ENCODE measurements at places on chromosomes 5 and 9. TPM values are rescaled to one million over a fixed set of nuclear protein-coding genes. Genes with fewer than 3 reads are reported as not detected.

DNA sequence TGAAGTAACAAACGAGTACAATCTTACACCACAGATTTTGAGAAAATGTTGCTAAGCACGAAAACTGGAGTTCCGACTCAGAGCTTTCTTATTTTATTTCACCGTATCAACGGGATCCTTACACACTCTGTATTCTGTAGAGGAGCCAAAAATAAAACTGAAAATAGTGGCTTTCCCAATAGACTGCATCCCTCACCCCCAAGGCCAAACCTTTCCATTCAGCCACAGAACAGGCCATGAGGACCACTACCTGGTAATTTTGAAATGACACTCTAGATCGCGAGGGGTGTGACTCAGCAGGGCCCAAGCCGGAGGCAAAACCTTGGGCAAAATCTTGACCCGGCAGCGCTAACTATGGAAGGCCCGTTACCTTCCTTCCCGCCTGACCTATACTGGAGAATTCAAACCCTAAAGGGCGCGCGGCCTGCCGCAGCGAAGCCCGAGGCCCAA lies 432 bp downstream of the HSPA9 start:
- H3K4me1 ChIP-seq = peaks cover 14% of the 10 kb centered on the region
- no peak for DNase-seq
- H3K36me3 ChIP-seq = peaks cover 14% of the 10 kb centered on the region
- peak overlapping the region; percentile 100 for H3K27ac ChIP-seq
- no peaks in the 10 kb centered on the region for H3K27me3 ChIP-seq

DNA sequence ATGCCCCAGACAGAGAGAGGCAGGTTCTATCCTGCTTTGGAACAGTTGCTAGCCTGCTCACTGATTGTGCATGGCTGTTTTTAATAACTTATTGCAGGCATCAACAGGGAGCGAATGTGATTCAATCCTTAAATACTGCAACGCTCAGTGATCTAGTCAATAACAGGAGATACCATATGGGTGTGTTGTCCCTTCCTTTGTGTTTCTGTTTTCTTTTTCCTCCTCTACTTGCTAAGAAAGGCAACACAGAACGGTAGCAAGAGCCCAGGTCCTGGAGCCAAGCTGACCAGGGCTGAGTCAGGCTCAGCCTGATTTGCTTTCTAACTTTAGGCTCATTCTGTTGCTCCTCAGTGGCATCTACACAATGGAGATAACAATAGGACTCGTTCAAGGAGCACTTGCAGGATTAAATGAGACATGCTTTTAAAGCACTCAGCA lies 98.6 kb upstream of the EQTN start:
- no peak overlapping the region for H3K4me3 ChIP-seq
- peaks cover 2% of the 10 kb centered on the region for H3K36me3 ChIP-seq
- peaks cover 28% of the 10 kb centered on the region for H3K4me1 ChIP-seq
- no peaks in the 10 kb centered on the region for H3K27me3 ChIP-seq
- DNase-seq = no peak

DNA sequence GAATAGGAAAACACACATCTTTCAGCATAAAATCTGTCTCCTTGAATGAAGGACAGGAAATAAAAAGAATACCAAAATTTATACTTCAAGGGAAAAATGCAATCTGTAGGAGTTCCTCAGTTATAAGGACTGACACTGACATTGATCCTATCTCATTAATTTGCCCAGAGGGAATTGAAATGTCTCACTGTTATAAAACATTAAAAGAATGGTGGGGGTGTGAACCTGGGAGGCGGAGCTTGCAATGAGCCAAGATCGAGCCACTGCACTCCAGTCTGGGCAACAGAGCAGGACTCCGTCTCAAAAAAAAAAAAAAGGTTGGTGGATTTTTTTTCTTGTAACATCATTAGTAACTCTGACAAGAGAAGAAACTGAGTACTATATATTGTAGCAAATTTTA lies 60.8 kb downstream of the TTLL11 start:
- no peaks in the 10 kb centered on the region for H3K27me3 ChIP-seq
- no peak overlapping the region for H3K4me3 ChIP-seq
- no peaks in the 10 kb centered on the region for H3K4me1 ChIP-seq
- H3K27ac ChIP-seq = no peak overlapping the region

- DNase-seq = no peak
- no peaks in the 10 kb centered on the region for H3K27me3 ChIP-seq
- no peak overlapping the region for H3K4me3 ChIP-seq
- peaks cover 2% of the 10 kb centered on the region for H3K36me3 ChIP-seq
- no peak overlapping the region for H3K27ac ChIP-seq
Measured at GRCh38 chr9:8037745-8038144, 238.2 kb upstream of the DMAC1 start.

The GMCL2 gene
- total RNA-seq = not detected

The LRRC19 gene
- not detected for total RNA-seq

The FCHO2 gene
- 23.6 TPM for total RNA-seq

DNA sequence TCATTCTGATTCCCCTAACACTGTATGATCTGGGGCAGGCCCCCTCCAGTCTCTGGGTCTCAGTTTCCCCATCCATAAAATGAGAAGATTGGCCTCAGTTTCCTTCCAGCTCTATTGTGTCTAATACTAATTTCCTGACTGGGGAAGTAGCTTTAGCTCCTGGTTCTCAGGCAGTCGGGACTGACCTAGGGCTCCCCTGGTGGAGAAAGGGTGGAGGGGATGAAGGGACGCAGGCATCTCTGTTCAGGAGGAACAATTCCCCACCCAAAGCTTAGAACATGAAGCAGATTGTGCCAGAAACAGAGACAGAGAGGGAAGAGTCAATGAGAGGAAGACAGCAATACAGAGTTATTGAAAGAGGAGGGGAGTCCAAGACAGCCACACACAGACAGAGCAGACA lies 14.2 kb upstream of the PTGS1 start:
- no peak overlapping the region for H3K27ac ChIP-seq
- H3K27me3 ChIP-seq = peaks cover 37% of the 10 kb centered on the region
- DNase-seq = no peak
- H3K36me3 ChIP-seq = peaks cover 2% of the 10 kb centered on the region
- no peaks in the 10 kb centered on the region for H3K4me1 ChIP-seq
- no peak overlapping the region for H3K4me3 ChIP-seq

DNA sequence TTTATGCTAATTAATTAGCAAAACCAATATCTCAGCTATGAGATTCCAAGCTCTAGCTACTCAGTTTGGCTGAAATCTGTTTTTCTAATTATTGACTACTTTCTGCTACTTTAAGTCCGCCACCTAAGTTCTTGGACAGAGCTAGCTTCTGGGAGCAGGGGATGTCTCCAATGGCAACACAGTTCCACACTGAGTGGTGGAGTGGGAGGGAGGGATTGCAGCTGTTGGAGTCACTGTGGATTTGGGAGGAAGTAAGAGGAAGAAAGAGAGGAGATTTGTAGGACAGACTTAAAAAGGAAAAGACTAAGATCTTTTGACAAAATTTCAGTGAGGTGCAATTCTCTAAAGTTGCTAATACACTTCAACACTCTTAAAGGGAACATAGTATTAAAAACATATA lies 450.8 kb downstream of the NFIB start:
- H3K27me3 ChIP-seq = no peaks in the 10 kb centered on the region
- no peaks in the 10 kb centered on the region for H3K36me3 ChIP-seq
- no peak overlapping the region for H3K4me3 ChIP-seq
- peaks cover 1% of the 10 kb centered on the region for H3K4me1 ChIP-seq
- DNase-seq = no peak
- no peak overlapping the region for H3K27ac ChIP-seq

GRCh38 chr5:138648841-138649240 lies 73.6 kb upstream of the HSPA9 start:
- no peak overlapping the region for H3K4me3 ChIP-seq
- peaks cover 2% of the 10 kb centered on the region for H3K4me1 ChIP-seq
- peaks cover 16% of the 10 kb centered on the region for H3K27me3 ChIP-seq

DNA sequence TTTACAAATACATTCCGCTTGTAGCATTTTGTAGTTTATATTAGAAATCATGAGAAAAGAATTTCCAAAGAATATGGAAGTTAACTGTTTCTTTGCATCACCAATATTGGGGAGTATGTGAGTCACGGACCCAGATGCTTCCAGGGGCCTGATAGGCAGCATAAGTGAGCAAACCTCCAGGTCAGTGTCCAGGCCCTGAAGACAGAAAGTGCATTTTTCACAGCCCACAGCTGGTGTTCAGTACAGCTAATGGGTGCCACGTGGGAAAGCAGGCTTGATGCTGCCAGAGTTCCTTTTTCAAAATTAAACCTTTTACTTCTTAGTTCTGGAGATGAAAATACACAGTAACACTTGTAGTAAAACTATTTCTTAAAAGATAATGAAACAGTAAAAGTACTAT lies 454.4 kb upstream of the ACTBL2 start:
- no peaks in the 10 kb centered on the region for H3K36me3 ChIP-seq
- no peaks in the 10 kb centered on the region for H3K27me3 ChIP-seq
- peaks cover 5% of the 10 kb centered on the region for H3K4me1 ChIP-seq
- H3K4me3 ChIP-seq = no peak overlapping the region
- DNase-seq = no peak
- H3K27ac ChIP-seq = no peak overlapping the region

The F2RL1 gene
- 6.5 TPM for total RNA-seq

DNA sequence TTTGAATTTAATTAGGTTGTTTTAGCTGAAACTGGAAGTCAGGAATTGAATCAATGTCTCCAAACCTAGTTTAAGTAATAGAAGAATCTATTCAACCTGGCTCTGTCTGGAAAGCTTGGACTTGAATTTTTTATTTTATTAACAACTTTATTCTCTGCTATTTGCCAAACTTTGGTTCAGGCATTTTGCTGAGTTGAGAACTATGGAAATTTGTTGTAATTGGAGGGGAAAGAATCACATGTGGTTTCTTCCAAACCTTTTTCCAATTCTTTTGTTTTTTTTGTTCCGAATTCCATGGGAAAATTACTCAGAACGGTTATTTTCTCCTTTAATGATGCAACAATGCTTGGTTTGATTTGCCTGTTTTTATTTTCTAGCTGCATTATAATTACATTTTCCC lies 98.2 kb upstream of the RPS23 start:
- no peak for DNase-seq
- no peak overlapping the region for H3K27ac ChIP-seq
- peaks cover 10% of the 10 kb centered on the region for H3K36me3 ChIP-seq
- no peak overlapping the region for H3K4me3 ChIP-seq

The TYRP1 gene
- total RNA-seq = not detected

The HTR4 gene
- total RNA-seq = not detected

DNA sequence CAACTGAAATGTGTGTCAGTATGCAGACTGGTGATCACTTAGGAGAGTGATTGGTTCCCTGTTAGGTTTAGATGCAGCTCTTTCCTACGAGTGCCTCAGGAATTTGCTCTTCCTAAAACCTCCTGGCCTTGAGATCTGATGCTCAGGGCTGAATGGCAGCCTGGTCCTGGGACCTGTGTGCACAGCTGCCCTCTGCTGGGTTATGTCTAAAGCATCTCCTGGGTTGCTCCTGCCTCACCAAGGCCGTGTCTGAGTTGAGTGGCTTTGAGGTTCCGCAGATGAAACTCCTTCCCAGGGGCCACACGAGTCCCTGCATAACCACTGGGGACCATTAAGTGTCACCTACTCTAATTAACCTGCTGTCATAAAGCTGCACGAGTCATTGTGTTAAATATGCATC lies 59.5 kb downstream of the MVB12B start:
- no peak overlapping the region for H3K4me3 ChIP-seq
- no peak for DNase-seq
- H3K4me1 ChIP-seq = peaks cover under 1% of the 10 kb centered on the region
- no peak overlapping the region for H3K27ac ChIP-seq
- H3K27me3 ChIP-seq = no peaks in the 10 kb centered on the region

DNA sequence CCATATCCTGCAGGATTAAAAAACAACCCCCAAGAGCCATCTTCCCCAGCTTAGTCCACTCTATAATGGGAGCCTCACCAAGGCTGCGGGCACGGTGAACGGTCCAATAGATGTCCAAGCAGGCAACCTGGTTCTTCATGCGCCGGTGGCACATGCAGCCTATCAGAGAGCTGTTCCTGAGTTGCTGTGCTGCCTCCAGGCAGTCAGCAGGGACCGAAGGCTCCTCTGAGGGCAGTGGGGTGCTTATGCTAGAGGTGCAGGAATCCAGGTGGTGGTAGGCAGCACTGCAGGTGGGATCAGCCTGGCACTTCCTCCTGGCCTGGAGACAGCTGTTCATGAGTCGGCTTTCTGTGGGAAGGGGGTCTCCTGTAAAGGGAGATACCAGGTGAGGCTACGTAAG lies 10.2 kb downstream of the GFRA3 start:
- peaks cover 1% of the 10 kb centered on the region for H3K36me3 ChIP-seq
- H3K4me1 ChIP-seq = no peaks in the 10 kb centered on the region
- no peak for DNase-seq
- peaks cover 7% of the 10 kb centered on the region for H3K27me3 ChIP-seq

The ACER2 gene
- 7.5 TPM for total RNA-seq

The PCDHGA5 gene
- 0.71 TPM for total RNA-seq

- H3K4me3 ChIP-seq = peak overlapping the region; percentile 92
- H3K27ac ChIP-seq = peak overlapping the region; percentile 93
- no peak for DNase-seq
Measured at GRCh38 chr9:128787659-128788058, 606 bp downstream of the TBC1D13 start.

- no peak overlapping the region for H3K4me3 ChIP-seq
- H3K4me1 ChIP-seq = no peaks in the 10 kb centered on the region
- no peak overlapping the region for H3K27ac ChIP-seq
- no peaks in the 10 kb centered on the region for H3K36me3 ChIP-seq
Measured at GRCh38 chr9:110753731-110754231, 85.2 kb downstream of the MUSK start.

GRCh38 chr9:33143241-33143661 lies 23.9 kb downstream of the B4GALT1 start:
- no peak overlapping the region for H3K27ac ChIP-seq
- H3K4me3 ChIP-seq = no peak overlapping the region
- H3K27me3 ChIP-seq = no peaks in the 10 kb centered on the region
- H3K4me1 ChIP-seq = peaks cover 21% of the 10 kb centered on the region
- H3K36me3 ChIP-seq = no peaks in the 10 kb centered on the region

DNA sequence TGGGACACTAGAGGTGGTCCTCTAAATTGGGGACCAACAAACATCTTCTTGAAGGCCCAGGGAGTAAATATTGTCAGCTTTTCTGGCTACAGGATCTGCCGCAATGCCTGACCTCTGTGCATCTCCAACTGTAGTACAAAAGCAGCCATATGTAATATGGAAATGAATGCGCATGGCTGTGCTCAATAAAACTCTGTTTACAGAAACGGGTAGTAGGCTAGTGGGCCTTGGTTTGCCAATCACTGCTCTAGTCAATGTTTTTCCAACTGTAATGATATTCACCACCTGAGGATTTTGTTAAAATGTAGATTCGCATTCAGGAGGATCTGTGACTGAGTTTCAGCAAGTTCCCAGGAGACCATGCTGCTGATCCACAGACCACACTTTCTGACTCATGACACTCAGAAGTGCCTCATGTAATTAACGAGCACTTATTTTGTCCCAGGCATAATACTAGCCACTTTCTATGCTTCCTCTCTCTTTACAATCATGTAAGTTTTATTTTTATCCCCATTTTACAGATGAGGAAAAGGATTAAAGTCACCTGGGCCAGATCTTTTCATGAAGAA lies 96.9 kb downstream of the MED27 start:
- H3K36me3 ChIP-seq = peaks cover 4% of the 10 kb centered on the region
- peaks cover 8% of the 10 kb centered on the region for H3K4me1 ChIP-seq
- H3K27ac ChIP-seq = no peak overlapping the region
- H3K4me3 ChIP-seq = no peak overlapping the region

Measured in progenitor cell of endocrine pancreas (in vitro differentiated cells).